ENCODE measurements at places on chromosomes 4 and X.

DNA sequence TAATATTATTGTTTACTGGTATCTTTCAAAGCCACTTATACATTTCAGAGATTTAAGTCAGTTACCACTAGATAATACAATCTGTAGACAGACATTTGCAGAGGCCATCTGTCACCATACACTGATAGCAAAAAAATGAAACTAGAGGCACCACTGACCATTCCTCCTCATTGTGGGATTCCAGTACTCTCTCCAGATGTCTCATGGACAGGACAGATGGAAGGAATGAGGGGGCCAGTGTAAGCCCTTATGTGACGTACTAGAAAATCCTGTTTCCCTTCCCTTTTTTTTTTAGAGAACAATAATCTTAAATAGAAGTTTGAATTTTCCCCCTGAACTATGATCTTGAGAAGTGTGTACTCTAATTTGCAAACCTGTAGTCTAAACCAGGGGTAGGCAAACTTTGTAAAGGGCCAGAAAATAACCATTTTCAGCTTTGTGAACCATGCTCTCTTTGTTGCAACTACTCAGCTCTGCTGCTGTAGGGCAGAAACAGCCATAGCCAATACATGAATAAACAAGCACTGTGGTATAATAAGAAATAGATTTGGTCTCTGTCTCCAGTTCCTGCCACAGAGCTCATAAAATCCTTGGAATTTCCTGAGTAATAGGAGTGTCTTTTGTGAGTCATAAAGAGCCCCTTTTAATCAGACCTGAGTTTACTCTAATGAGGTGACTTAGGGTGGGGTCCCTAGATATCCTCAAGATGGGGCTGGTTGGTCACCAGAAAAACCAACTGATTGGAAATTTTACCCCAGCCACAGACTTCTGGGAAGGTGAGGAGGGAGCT is 90.4 kb downstream of the MOSPD2 start:
- no peak for DNase-seq

- DNase-seq: no peak
Observed at GRCh38 chrX:38166478-38167083, 54.1 kb downstream of the SRPX start.

DNA sequence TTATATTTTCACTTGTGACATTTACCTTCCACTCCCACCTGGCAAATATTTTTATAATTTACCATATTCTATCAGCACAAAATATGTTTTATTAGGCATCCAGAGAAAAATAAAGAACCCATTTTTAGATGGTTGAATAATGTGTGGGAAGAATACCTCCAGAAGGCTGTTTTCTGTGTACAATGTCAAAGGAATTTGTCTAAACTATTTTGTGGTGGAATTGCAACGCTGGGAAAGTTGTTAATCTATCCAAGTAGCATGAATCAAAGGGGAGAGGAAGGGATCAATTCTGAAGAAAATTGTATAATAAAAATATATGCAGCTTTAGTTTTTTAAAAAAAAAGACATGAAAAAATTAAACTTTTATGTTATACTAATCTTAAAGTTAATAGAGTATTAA is 706.5 kb downstream of the FSTL5 start:
- DNase-seq: no peak

DNA sequence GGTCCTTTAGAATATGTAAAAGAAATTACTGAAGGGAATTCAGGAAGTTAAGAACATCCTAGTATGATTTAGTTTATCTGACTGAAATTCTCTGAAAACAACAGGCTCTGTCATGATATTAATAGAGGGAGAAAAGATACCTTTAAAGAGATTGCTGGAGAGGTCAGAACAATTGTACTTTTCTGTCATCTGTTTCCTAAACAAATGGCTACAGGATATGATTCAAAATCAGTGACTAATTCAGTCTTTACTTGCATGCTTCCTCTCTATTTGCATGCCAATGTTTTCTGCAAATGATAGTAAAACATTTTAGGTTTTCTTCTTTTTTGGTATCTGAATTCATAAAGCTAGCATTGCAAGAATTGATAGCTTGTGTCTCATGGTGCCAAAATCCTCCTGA is 616.7 kb upstream of the PCDH7 start:
- DNase-seq: no peak

DNA sequence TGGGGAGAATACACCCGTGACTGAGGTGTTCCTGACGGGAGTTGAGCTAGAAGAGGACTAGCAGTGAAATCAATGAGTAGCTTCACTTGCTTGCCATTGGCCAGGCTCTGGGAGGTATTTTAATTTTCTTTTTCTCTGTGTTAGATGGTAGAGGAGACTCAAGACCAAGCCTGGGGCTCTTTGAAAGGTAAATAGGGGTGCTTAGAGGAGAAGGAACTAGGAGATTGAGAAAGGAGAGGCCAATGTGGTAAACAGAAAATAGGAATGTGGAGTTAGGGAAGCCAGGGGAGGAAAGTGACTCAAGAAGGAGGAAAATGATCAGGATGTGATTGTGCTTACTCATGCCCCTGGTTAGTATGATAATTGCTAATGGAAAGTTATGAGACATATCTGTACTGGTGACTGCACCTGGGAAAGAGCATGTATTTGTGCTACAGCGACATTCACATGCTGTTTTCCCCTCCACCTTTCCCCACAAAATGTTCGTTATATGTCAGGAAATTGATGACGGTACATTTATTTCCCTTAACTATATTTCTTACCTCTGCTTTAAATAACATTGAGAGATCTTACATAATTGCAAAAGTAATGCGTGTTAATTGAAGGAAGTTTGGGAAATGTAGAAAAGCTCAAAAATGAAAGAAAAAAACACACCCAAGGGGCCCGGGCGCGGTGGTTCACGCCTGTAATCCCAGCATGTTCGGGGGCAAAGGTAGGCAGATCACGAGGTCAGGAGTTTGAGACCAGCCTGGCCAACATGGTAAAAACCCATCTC is 16.9 kb upstream of the LRBA start:
- DNase-seq: no peak

DNA sequence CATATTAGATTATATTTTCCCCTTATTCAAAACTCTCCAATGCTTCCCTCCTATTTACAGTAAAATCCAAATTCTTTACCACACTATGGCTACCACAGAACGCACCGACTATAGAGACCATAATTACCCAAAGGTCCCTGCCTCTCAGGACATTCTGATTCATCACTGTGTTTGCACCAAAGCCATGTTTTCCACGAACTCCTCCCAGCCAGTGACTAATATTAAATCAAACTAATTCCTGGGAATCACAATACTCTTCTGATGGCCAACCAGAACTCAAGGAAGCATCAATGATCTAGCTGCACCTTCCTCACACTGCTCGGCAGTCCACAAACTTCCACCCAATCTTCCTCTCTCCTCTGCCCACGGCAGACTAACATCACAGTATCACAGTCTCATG is 24.2 kb upstream of the EDNRA start:
- no peak for DNase-seq

DNA sequence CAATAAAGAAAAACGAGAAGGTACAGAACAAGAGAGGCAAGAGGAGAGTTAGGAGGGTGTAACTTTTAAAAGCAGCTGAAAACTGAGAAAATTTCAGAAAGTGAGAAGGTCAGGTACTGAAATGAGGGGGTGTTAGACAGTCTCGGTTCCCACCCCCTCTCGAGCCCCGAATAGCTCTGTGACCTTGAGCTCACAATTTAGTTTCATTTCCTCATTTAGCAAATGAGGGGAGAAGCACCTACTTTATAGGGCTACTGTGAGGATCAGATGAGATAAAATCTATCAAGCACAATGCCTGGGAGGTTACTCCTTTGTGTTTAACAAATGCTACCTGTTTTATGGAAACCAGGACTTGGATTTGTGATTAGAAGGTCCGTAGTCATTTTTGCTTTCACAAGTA is 4.9 kb downstream of the UGT8 start:
- no peak for DNase-seq

DNA sequence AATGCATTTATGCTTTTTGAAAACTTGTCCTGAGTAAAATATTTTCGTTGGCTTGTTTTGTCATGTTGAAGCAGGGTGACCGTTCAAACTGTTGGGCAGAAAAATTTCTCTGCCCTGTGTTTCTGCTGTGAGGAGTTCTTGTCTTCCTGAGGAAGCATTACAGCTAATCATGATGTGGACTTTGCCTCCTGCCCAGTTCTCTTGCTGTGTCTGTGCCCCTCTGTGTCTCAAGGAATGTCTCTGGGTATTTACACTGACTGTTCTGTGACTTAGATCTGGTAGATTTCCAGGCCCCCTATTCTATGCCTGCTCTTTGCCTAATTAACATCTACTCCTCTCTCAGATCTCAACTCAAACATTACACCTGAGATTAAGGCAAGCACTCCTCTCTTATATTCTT is 30.4 kb upstream of the RPL34 start:
- DNase-seq: no peak

DNA sequence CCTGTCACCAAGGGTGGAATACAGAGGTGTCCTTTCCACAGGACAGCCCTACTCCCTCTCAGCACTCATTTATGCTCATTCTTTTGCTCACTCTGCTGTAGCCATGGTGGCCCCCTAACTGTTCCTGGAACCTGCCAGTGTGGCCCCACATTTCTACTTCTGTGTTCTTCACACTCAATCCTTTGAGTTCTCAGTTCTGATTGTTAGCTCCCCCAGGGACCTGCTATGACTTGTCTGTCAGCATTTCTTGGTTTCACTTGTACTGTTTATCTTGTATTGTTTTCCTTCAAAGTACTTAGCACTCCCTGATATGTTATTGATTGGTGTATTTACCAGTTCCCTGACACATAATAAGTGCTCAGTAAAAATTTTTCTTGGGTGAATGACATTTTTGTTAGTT is 14.9 kb downstream of the VBP1 start:
- no peak for DNase-seq

DNA sequence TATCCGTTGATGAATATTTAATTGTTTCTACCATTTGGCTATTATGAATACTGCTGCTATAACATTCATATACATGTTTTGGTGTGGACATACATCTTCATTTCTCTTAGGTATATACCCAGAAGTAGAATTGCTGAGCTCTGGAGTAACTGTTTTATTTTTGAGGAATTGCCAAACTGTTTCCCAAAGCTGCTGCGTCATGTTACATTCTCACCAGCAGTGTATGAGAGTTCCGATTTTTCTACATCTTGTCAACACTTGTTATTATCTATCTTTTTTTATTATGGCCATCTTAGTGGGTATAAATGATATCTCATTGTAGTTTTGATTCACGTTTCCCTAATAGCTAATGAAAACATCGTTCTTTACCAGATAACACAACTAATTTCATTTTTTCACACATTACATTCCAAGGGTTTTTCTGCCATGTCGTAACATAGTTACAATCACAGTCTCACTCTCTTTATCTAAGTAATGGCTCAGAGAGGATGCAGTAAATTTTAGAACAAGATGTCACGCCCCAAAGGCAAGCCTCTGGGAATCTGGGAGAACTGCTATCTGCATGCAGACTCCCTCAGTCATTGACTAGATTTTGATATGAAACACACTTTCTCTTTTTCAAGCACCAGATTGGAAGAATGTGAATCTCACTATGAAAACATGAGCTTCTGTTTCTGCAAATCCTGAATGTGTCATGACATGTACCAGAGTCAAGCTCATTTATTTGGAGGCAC is 10.3 kb downstream of the ARHGAP6 start:
- DNase-seq: no peak

DNA sequence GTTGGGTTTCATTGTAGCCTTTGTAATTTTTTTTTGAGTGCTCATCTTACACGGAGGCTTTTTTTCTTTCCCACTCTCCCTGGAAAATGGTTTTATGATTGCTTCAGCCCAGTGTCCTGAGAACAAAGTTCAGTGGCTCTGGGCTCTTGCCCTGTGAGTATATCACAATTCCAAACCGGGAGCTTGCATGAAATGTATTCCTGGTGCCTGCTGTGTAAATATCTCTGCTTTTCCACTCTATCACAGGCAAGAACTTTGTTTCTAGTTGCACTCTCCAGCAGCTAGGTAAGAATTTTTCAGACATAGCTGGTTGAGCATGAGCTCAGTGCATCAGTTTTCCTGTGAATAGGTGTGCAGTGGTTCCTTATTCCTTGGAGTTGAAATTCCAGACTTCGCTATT is 60.8 kb downstream of the SUPT20HL2 start:
- no peak for DNase-seq

DNA sequence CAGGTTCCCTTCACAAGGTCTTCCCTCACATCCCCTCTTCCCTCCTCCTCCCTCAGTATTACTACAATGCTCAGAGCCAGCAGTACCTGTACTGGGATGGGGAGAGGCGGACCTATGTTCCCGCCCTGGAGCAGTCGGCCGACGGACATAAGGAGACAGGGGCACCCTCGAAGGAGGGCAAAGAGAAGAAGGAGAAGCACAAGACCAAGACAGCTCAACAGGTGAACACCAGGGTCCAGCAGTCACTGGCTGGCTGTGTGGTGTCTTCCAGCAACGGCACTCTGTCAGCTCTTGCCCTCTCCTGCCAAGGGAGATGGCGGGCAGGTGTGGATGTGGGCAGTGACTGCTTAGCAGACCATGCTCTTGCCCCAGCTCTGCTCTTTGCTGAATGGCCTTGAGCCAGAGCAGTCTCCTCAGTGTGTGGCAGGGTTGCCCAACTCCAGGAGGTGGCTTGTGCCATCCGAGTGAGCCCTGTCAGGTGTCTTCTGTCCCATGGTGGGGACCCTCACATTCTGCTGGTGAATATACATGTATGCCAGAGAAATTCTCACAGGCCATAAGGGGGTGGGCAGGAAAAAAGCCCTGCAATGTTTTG is 11.4 kb upstream of the UBA1 start:
- no peak for DNase-seq

- no peak for DNase-seq
Observed at GRCh38 chrX:40299641-40300046, 201.9 kb upstream of the BCOR start.

GRCh38 chr4:13966231-13967195 is 339.0 kb upstream of the BOD1L1 start:
- DNase-seq: no peak

- no peak for DNase-seq
Observed at GRCh38 chr4:173187732-173188131, 19.1 kb downstream of the GALNT7 start.

GRCh38 chr4:5660185-5660584 is 48.2 kb downstream of the EVC2 start:
- no peak for DNase-seq

DNA sequence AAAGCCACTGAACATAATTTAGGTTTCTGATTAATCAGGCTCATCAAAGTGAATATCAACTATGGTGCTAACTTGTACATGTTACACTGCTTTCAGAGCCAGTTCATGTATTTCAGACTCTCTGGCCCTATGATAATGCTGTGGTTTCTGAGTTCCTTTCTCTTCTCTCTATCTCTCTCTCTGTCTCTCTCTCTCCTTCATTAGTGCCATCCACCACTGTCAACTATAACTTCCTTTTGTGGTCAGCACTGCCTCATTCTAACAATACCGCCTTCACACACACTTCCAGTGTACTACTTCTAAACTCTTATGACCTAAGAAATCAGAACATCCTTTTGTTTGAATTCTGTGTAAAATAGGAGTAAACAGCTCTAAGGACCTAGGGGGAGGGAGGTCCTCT is 907.1 kb downstream of the RPA4 start:
- no peak for DNase-seq
